Gastroesophageal sphincter (tissue), 4 donors: ENCODE measurements at places on chromosomes 1 and 21. TPM values are rescaled to one million over a fixed set of nuclear protein-coding genes. Genes with fewer than 3 reads are reported as not detected.

DNA sequence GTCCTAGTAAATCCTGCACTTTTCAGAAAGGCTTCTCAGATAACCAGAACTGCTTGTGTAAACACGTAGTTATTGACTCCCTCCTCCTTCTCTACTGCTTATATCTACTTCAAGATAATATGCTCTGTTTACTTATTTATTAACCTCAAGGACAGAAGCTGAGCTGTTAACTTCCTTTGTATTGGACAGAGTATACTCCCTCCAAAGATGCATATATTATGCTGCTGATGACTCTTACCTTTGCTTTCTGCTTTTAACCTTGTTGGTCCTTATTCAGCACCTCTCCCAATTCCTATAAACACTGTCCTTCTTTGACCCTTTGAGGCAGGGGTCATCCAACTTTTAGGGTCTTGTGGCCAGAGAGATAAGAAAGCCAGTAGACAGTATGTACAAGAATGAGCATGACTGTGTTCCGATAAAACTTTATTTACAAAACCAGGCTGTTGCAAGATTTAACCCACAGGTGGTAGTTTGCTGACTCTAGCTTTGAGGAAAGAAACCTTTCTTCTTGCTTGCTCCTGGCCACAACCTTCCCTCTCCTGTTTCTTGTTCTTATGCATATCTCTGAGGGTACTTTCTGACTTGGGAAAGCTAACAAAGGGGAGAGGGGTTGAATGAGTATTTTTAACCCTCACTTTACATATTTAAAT is 4.9 kb downstream of the TPM3 start:
- no peak overlapping the region for H3K27ac ChIP-seq
- H3K4me3 ChIP-seq: no peak overlapping the region
- H3K36me3 ChIP-seq: no peaks in the 10 kb centered on the region
- peaks cover 21% of the 10 kb centered on the region for H3K4me1 ChIP-seq
- ATAC-seq: no peak

GRCh38 chr1:216553040-216553439 is 129.8 kb upstream of the USH2A start:
- no peaks in the 10 kb centered on the region for H3K4me1 ChIP-seq
- H3K27ac ChIP-seq: no peak overlapping the region
- ATAC-seq: no peak
- H3K27me3 ChIP-seq: no peaks in the 10 kb centered on the region

- H3K27me3 ChIP-seq: no peaks in the 10 kb centered on the region
- ATAC-seq: no peak
- H3K4me1 ChIP-seq: peaks cover 4% of the 10 kb centered on the region
- H3K4me3 ChIP-seq: no peak overlapping the region
- H3K27ac ChIP-seq: no peak overlapping the region
- H3K36me3 ChIP-seq: no peaks in the 10 kb centered on the region
Measured at GRCh38 chr1:89527750-89528381, 3.2 kb downstream of the LRRC8B start.

- no peaks in the 10 kb centered on the region for H3K4me1 ChIP-seq
- ATAC-seq: no peak
- H3K4me3 ChIP-seq: no peak overlapping the region
- H3K27me3 ChIP-seq: no peaks in the 10 kb centered on the region
Measured at GRCh38 chr21:22516230-22516629, 1518.0 kb downstream of the NCAM2 start.

DNA sequence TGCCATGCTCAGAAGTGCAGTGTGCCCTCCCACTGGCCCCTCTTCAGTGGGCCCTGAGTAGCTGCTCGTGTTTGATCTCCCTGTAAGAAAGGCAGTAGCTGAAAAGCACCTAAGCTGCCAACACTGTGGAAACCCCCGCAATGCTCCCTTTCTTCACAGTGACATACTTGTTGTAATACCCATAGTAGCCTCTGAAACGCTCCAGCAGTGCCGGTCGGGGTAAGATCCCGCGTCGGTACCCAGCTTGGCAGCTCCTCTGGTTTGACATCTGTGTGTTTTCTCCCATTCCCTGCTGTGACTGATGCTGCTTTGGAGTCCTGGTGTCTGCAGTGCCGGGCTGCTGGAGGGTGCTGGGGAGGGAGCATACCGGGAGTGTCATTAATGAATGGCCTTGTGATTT is 3.6 kb downstream of the CHAF1B start:
- H3K27ac ChIP-seq: no peak overlapping the region
- H3K36me3 ChIP-seq: no peaks in the 10 kb centered on the region
- no peaks in the 10 kb centered on the region for H3K27me3 ChIP-seq
- ATAC-seq: no peak
- H3K4me1 ChIP-seq: peaks cover 15% of the 10 kb centered on the region
- H3K4me3 ChIP-seq: no peak overlapping the region

DNA sequence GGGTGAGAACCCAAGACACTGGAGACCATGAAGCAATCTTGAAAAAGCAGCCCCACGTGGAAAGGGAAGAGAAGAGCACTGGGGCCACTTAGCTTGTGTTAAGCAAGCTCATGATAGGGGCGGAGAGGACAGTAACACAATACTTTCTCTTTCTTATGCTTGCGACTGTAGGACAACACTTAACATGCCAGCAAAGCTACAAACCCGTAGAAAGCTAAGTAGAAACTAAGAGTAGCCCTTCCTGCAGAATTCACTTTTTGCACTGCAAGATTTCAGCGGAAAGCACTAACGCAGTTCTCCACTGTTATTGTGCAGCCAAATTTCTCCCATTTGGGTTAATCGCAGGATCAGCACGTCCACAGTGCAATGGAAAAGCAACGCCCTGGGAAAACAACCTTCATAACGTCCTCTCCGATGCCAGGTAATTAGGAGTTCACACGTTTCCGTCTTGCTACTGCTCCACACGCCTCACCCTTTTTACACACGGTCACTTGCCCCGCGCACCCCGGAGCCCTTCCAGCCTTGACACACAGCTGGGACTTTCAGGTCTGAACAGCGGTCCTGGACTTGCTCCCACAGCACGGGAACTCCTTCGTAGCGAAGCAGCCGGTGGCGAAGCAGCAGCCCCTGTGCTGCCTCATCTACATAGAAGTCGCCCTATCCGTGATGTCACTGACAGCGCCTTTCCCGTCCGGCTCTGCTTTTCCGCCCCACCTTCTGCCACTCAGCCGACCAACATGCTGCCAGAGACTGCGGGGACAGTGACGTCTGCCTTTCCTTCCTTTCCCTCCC is 148.6 kb downstream of the PPIAL4G start:
- H3K27ac ChIP-seq: peak overlapping the region; percentile 71
- peak overlapping the region; percentile 15 for H3K4me3 ChIP-seq
- peaks cover 23% of the 10 kb centered on the region for H3K4me1 ChIP-seq
- peak; percentile 93 for ATAC-seq

DNA sequence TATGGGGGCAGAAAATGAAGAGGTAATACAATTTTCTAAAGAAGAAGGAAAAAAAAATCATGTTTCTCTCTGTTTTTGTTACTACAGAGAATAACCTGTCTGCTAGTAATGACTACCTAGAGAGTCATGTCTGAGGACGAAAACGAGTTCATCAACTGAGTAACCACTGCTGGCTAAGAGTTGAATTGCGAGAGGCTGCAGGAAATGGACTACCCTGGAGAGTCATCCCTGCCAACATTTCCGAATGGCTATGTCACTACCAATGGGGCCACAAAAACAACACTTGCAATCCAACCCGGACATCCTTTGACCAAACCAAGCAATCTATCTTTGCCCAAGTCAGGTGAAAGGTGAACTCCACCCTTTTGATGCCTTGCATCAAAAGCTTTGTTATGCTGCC is 120.6 kb downstream of the FCRL5 start:
- no peaks in the 10 kb centered on the region for H3K36me3 ChIP-seq
- no peak for ATAC-seq
- H3K4me3 ChIP-seq: no peak overlapping the region
- H3K27me3 ChIP-seq: no peaks in the 10 kb centered on the region
- H3K4me1 ChIP-seq: no peaks in the 10 kb centered on the region

GRCh38 chr1:205313563-205314308 is 7.8 kb downstream of the NUAK2 start:
- no peak overlapping the region for H3K27ac ChIP-seq
- no peaks in the 10 kb centered on the region for H3K36me3 ChIP-seq
- ATAC-seq: peak; percentile 65
- H3K4me1 ChIP-seq: no peaks in the 10 kb centered on the region
- no peaks in the 10 kb centered on the region for H3K27me3 ChIP-seq

- no peak overlapping the region for H3K4me3 ChIP-seq
- peaks cover 100% of the 10 kb centered on the region for H3K4me1 ChIP-seq
- H3K27me3 ChIP-seq: no peaks in the 10 kb centered on the region
- peaks cover 4% of the 10 kb centered on the region for H3K36me3 ChIP-seq
Measured at GRCh38 chr1:164587617-164588501, 28.9 kb downstream of the PBX1 start.

GRCh38 chr1:203401199-203401877 is 50.4 kb upstream of the FMOD start:
- no peak overlapping the region for H3K27ac ChIP-seq
- no peaks in the 10 kb centered on the region for H3K36me3 ChIP-seq
- peaks cover 4% of the 10 kb centered on the region for H3K4me1 ChIP-seq
- ATAC-seq: no peak
- no peak overlapping the region for H3K4me3 ChIP-seq

DNA sequence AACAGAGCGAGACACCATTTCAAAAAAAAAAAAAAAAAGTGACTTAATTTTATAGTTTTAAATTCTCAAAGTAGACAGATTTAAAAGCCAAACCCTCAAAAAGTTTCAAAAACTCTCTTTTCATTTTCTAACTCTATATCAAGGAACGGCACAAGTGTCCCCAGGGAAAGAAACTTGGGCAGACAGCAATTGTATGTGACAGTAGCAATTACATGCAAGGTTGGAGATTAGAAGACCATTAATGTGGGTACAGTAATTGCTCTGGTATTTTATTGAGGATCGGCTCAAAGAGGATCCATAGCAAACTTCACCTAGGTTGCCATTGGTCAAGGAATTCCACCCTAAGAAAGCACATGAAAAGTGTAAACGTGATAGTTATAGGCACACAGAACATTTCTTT is 46.2 kb downstream of the ACBD6 start:
- H3K27ac ChIP-seq: no peak overlapping the region
- H3K4me3 ChIP-seq: no peak overlapping the region
- no peak for ATAC-seq
- H3K36me3 ChIP-seq: peaks cover 2% of the 10 kb centered on the region

DNA sequence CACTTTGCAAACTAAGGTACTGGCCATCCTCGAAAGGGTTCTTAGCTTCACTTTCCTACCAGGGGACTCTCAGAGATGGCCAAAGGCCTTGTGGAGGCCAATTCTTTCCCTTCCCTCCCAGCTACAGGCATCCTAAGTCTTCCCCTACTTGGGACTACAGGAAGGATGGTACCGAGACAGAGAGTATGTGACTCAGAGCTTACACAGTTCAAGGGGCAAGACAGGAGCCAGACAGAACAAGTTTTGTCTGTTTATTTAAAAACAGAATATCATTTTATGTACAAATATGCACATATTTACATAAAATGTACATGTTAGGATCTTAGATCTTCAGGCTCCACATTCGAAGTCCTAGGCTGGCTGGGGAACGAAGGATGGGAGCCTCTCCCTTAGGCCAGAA is 1.1 kb upstream of the ARHGAP30 start:
- no peak overlapping the region for H3K4me3 ChIP-seq
- no peak overlapping the region for H3K27ac ChIP-seq
- H3K36me3 ChIP-seq: no peaks in the 10 kb centered on the region
- peaks cover 12% of the 10 kb centered on the region for H3K27me3 ChIP-seq
- ATAC-seq: no peak

DNA sequence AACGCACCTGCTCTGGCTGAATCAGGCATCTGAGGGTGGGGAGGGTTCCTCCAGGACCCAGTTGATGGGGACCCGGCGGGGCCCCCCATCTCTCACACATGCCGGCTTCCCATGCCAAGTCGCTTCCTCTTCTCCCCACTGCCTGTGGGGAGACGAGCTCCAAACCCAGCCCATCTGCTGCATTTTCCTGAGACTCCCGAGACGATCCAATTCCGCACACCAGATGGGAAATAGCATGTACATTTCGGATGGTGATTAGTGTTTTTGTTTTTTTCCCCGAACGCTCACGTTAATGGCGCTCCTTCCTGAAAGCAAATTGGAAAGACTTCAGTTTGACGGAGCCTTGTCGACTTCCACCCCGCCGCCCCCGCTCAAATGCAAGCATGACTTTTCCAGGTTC is 13.2 kb upstream of the GRIK3 start:
- peaks cover 74% of the 10 kb centered on the region for H3K27me3 ChIP-seq
- no peaks in the 10 kb centered on the region for H3K36me3 ChIP-seq
- no peak for ATAC-seq
- no peak overlapping the region for H3K27ac ChIP-seq

GRCh38 chr1:52348704-52349300 is 17.2 kb downstream of the CC2D1B start:
- ATAC-seq: peak; percentile 41
- no peak overlapping the region for H3K4me3 ChIP-seq
- no peaks in the 10 kb centered on the region for H3K27me3 ChIP-seq
- peaks cover 96% of the 10 kb centered on the region for H3K36me3 ChIP-seq
- no peaks in the 10 kb centered on the region for H3K4me1 ChIP-seq

- H3K27me3 ChIP-seq: peaks cover 42% of the 10 kb centered on the region
- ATAC-seq: no peak
Measured at GRCh38 chr1:219927298-219927955, 930 bp downstream of the SLC30A10 start.

DNA sequence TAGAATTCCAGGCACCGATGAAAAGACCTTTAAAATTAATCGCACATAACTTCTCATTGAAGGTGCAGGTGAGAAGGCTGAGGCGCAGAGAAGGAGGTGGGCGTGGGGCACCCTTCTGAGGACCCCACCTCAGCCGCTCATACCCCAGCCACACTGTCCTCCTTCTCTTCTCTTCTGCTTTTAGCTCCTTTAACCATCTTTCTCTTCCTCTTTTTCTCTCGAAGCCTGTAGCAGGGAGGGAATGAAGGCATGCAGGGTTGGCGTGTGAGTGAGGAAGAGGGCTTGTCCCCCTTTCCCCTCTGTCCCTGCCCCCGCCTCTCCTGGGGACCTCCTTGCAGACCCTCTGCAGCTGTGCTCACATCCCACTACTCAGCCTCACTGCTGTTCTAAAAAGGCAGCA is 57.8 kb upstream of the CACNA1E start:
- H3K4me1 ChIP-seq: no peaks in the 10 kb centered on the region
- H3K27ac ChIP-seq: no peak overlapping the region
- H3K27me3 ChIP-seq: peaks cover 30% of the 10 kb centered on the region
- ATAC-seq: no peak
- H3K36me3 ChIP-seq: no peaks in the 10 kb centered on the region

DNA sequence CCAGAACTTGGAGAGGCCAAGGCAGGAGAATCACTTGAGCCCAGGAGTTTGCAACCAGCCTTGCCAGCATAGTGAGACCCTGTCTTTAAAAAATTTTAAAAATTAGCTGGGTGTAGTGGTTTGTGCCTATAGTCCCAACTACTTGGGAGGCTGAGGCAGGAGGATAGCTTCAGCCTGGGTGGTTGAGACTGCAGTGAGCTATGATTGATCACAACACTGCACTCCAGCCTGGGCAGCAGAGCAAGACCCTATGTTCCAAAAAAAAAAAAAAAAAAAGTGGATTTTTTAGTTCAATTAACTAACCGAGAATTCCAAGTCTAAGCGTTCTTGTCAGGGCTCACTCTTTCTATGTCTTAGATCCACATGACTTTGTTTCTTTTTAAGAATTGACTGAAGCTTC is 130.3 kb upstream of the NRIP1 start:
- ATAC-seq: no peak
- no peaks in the 10 kb centered on the region for H3K4me1 ChIP-seq
- H3K27ac ChIP-seq: no peak overlapping the region
- H3K4me3 ChIP-seq: no peak overlapping the region
- H3K36me3 ChIP-seq: no peaks in the 10 kb centered on the region

GRCh38 chr1:155396874-155397476 is 76.3 kb downstream of the RUSC1 start:
- ATAC-seq: peak; percentile 50
- H3K4me1 ChIP-seq: no peaks in the 10 kb centered on the region

FCGR1A gene
- total RNA-seq: 0.39 TPM

TRAF3IP3 gene
- total RNA-seq: 1.6 TPM

KRTAP19-4 gene
- total RNA-seq: not detected

CFHR2 gene
- not detected for total RNA-seq

TTC24 gene
- total RNA-seq: not detected

PROK1 gene
- not detected for total RNA-seq

UBE2U gene
- not detected for total RNA-seq

DIO1 gene
- not detected for total RNA-seq

IL10 gene
- 0.45 TPM for total RNA-seq
